Activated CD8-positive, alpha-beta memory T cell treated with anti-CD3 and anti-CD28 coated beads, Interleukin-2, amount 50 U/mL, for 4 hours (primary cell): ENCODE measurements at places on chromosomes 5 and 9.

DNA sequence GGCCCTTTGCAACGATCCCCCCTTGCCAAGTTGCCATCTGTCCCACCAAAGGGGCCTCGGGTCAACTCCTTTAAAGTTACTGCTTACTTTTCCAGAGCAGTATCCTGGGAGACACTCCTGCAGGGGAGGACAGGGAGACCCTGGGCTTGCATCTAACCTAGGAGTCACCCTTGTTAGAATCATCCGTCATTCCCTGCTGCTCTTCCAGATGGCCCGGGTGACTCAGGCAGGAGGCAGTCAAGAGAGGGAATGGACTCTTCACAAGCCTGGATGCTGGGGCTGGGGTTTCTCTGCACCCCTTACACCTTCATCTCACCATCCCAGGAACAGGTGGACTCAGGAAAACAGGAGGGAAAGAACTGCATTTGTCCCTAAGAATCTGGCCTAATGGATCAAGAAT is 175.6 kb downstream of the GABBR2 start:
- DNase-seq = no peak

DNA sequence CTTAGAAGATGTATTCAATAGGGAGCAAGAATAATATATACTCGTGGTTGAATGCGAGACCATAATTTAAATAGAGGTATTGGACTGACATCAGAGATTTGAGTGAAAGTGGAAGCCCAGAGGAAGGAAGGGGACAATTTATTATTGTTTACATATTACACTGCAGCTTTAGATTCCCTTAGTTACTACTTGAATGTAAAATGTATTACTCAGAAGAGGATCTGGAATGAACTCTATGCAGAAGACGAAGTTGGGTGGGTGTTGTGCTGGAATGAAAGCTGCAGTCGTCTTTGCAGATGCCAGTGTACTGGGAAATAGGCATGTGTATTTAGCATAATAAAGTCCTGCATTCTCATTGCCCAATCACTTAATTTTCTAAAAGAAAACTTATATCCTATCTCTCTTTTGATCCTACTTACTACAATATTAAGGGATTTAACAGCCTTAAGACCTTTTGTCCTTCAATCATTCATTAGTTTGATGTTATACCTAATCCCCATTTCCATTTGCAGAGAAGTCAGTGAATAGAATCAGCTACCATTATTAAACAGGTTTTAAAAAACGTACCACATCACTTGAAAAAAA is 570.7 kb upstream of the WWC1 start:
- no peak for DNase-seq

- no peak for DNase-seq
Measured at GRCh38 chr5:61186634-61187033, 24.4 kb upstream of the SMIM15 start.

DNA sequence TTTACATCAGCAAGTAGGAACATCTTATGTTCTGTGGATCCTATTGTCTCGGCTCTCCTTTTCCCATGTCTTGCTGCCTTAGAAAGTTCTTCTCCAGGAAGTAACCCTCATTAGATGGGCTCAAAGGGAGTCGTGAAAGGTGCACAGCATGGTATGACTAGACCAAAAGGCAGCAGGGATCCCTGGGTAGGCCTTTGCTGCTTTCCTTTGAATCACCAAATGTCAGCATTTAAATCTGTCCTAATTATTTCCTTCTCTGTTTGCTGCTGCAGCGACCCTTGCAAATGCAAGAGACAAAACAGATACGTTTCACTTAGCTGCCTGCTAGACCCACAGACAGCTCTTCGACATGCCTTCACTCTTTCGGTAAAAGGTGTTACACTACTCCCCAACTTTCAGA is 218.4 kb downstream of the ACTL7B start:
- no peak for DNase-seq

GRCh38 chr9:33820231-33820745 is 3.3 kb downstream of the UBE2R2 start:
- no peak for DNase-seq

DNA sequence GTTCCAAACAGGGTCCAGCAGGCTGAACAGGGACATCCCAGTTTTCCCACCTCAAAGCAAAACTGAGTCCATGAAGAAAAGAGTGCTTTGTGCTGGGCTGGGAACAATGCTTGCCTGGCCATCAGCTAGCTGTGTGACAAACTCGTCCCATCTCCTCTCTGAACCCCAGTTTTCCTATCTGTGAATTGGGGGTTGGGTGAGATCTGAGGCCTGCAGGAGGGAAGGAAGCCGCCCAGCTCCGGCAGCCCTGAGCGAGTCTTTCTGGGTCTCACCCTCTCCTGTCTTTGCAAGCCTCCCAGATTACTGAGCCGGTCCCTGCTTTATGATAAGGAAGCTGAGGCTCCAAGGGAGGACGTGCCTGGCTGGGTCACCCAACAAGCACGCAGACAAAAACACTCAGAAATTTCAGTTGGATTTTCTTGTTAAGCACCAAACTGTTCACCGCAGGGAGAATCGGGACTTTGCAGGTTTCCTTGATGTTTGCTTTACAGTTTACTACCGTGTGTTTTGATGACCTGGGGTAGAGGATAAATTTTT is 82.6 kb upstream of the LMX1B start:
- DNase-seq = no peak

GRCh38 chr9:135756576-135756975 is 54.6 kb downstream of the KCNT1 start:
- no peak for DNase-seq

DNA sequence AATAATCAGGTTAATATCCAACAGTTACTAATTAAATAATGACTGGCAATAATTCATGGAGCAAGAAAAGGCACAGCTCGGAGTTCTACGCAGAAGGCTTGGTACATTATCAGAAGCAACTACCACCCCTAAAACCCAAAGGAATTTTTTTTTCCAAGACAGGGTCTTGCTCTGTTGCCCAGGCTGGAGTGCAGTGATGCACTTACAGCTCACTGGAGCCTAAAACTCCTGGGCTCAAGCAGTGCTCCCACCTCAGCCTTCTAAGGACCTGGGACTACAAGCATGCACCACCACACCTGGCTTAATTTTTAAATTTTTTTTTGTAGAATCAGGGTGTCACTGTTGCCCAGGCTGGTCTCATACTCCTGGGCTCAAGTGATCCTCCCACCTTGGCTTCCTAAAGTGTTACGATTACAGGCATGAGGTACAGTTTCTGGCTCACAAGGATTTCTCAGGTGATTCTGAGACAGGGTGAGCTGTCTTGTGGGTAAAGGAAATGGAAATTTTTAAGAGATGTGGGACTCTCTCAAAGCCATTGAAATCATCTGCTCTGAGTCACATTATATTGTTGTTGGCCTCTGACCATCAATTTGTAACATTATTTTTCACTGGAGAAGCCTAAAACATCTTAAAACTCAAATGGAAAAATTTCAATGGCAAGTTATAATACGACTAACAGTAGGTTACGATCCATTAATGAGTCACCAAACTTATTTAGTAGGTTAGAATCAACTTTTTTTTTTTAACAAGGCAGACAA is 19.7 kb upstream of the HSDL2 start:
- no peak for DNase-seq

GRCh38 chr9:73515216-73515615 is 363.6 kb downstream of the ANXA1 start:
- no peak for DNase-seq

DNA sequence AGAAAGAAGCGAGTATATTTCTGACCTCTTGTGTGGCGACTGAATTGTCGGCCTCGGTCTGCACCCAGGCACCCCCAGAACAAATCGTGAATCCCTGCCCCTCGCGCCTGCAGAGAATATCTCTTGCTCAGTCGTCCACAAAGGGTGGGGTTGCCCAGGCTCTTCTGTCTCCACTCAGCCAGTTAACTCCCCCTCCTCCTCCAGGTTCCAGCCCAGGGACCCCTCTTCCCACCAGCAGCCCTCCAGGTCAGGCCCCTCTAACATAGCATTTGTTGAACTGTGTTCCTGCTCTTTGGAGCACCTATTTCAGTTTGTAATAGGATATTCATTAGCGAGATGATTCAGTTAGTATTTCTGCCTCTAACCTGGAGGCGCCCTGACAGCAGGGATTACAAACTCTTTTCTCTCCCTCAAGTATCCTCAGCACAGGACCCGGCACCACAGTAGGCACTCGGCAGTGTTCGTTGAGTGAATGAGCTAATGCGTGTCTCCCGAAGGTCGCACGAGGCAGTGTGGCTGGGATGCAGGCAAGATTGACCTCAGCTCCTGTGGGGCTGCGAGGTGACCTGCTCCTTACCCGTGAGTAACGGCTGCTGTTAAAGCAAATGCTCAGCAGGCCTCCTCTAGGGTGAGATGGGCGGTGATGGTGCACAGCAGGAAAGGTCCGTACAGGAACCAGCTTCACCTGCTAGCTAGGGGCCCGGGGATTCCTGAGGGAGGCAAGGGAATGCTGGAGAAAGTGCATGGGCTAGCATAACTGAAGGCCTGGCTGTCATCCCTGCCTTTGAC is 25.8 kb downstream of the ZBTB34 start:
- DNase-seq = no peak

DNA sequence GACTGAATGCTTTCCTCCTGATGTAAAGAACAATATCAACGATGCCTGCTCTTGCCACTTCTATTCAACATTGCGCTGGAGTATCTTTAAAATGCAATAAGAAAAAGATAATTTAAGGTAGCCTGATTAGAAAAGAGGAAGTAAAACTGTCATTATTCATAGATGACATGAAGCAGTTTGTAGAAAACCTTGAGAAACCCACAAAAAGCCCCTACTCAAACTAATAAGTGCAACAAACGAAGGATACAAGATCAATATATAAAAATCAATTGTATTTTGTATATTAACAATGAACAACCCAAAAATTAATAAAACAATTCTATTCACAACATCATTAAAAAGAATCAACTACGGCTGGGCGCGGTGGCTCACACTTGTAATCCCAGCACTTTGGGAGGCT is 76.4 kb upstream of the CKMT2 start:
- DNase-seq = no peak

DNA sequence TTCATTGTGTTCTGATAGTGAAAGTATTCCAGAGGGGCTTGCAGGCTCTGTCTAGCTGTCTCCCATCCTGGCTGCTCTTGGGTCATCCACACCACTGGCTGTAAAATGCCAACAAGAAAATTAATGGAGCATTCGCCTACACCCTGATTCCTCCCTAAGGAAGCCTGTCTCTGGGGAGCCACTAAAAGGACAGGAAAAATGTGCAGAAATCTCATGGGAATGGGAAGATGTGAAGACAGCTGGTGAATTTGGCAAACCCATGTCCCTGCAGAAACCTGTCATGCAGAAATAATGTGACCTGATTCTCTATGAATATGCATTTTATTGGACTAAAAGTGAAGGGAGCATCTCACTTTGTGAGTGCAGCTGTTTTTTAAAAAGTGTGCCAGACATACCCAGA is 265.6 kb downstream of the TUSC1 start:
- DNase-seq = no peak

- no peak for DNase-seq
Measured at GRCh38 chr5:109275919-109276318, 133.9 kb downstream of the PJA2 start.

GRCh38 chr9:19160085-19160484 is 32.8 kb upstream of the PLIN2 start:
- no peak for DNase-seq

- no peak for DNase-seq
Measured at GRCh38 chr5:14663734-14664269, 716 bp upstream of the OTULIN start.
